NCI-H510A (cell line): ENCODE measurements at places on chromosomes 5 and 9.

- DNase-seq: no peak
Observed at GRCh38 chr5:103590221-103590620, 27.6 kb upstream of the NUDT12 start.

- no peak for DNase-seq
Observed at GRCh38 chr9:76684213-76684612, 80.0 kb upstream of the PCA3 start.

DNA sequence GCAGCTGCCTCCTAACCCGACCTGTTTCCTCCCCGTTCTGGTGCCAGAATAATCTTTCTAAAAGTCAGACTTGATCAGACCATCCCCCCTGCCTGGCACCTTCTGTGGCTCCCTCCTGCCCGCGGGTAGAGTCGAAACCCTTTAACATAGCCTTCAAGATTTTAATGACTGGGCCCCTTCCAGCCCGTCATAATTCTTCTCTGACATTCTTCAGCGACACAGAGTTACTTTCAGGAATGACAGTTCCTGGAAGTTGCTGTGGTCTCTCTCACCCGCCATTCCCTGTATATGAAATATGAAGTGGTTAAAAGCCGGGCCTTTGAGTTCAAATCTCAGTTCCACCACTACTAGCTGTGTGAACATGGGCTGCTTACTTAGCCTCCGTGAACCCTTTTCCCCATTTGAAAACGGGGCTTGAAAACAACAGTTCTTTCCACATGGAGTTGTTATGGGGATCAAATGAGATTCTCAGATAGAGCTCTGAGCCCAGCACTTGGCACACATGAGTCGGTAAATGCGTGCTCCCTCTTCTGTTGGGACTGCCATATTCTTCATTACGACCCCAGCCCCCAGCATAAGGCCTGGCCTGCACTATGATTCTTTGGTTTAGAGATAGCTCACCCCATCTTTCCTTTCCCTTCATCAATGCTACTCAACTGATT is 737 bp downstream of the NANS start:
- no peak for DNase-seq

DNA sequence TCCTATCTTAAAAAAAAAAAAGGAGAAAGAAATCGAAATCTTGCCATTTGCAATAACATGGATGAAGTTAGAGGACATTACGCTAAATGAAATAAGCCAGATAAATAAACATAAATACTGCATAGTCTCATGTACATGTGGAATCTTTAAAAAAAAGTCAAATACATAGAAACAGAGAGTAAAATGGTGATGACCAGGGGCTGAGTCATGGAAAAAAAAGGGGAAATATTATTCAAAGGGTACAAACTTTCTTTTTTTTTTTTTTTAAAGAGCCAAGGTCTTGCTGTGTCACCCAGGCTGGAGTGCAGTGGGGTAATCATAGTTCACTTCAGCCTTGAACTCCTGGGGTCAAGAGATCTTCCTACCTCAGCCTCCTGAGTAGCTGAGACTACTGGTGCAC is 310.1 kb downstream of the ZNF608 start:
- no peak for DNase-seq

DNA sequence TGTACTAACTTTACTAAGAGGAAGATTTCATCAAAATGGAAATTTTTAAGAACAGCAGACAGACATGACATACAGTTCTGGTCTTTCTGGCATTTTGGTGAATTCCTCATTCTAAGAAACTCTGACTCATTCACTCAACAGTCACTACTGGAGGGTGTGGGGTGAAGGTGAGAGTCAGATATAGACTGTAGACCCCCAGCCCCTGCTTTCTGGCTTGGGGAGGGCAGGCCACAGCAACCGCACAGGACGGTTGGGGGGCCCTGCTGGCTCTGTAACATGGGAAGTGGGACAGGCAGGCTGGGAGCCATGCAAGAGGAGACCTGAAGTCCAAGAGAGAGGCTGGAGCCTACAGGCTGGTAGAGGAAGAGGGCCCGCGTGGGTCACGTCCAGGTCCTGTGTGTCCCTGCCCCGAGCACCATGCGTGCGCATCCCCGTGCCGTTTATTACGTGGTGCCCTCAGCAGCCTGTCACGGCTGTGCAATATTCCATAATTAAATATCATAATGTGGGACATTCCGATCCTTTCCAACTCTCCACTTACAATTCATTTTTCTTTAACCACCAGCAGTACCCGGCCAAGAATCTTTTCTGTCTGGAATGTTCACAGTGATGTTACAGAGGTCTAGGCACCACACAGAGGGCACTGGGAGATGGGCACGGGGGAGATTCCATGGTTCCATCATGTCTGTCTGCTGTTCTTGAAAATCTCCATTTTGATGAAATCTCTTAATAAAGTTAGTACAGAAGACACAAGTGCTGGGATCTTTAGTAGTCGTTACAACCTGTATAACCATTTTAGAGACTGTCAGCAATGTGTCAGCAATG is 75.5 kb downstream of the SEMA4D start:
- DNase-seq: no peak

- no peak for DNase-seq
Observed at GRCh38 chr5:117242028-117242427, 667.4 kb upstream of the SEMA6A start.

GRCh38 chr9:126707083-126707482 is 93.4 kb downstream of the LMX1B start:
- no peak for DNase-seq

GRCh38 chr5:30752015-30752414 is 441.5 kb upstream of the CDH6 start:
- DNase-seq: no peak

- DNase-seq: no peak
Observed at GRCh38 chr9:3482578-3482977, 43.2 kb downstream of the RFX3 start.

DNA sequence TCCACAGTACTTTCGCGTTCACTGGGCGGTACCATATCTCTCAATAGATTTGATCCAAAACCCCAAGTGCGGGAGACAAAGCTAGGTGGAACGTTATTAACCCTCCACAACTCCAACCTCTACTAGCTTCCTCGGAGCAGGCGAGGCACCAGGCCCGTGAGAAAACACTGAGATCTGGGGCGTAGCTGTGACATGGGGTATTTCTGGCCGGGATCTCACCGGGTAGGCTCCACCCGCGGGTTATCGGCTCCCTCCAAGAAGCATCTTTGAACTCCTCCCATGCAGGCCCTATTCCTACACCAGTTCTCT is 350 bp upstream of the SLC25A46 start:
- no peak for DNase-seq

DNA sequence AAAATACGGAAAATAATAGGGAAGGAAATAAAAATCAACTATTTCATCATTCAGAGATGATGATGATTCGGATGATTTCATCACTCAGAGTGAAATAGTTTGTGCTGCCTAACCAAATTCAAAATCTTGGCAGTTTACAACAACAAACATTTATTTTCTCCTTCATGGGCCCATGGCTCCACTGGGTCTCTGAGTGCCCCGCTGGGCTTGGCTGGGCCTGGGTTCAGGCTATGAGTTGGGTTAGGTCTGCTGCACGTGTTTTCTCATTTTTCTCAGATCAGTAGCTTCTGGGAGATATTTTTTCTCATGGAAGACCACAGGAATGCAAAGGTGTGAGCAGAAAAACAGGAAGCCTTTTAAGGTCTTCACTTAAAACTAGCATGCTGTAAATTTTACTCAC is 24.0 kb upstream of the F2RL1 start:
- DNase-seq: no peak
